Stimulated activated CD8-positive, alpha-beta memory T cell treated with anti-CD3 and anti-CD28 coated beads, Interleukin-2, amount 100 ng/mL, for 1 hour (primary cell): ENCODE measurements at places on chromosomes 12 and 14.

GRCh38 chr12:55607821-55608594 lies 28.7 kb upstream of the OR10P1 start:
- DNase-seq: no peak

- DNase-seq: no peak
Observed at GRCh38 chr12:122192441-122192840, 9.5 kb downstream of the LRRC43 start.

DNA sequence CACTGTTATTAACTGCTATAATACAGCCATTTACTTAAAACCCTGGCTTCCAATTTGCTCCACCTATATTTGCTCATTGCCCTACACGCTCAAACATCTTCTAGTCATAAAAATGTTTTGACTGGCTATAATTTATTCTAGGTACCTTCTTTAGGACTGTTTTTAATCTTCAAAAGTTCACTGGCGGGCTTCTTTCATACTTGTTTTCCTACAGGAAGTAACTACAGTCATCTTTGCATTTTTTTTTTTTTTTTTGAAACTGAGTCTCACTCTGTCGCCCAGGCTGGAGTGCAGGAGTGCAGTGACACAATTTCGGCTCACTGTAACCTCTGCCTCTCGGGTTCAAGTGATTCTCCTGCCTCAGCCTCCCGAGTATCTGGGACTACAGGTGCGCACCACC lies 32.5 kb downstream of the MPHOSPH9 start:
- no peak for DNase-seq

GRCh38 chr12:25529738-25530137 lies 23.3 kb downstream of the LMNTD1 start:
- no peak for DNase-seq

- DNase-seq: no peak
Observed at GRCh38 chr14:61213191-61213621, 67.9 kb downstream of the TMEM30B start.

GRCh38 chr14:74952697-74953484 lies 2.5 kb downstream of the PGF start:
- DNase-seq: no peak

GRCh38 chr14:75274050-75274898 lies 4.4 kb upstream of the FOS start:
- DNase-seq: no peak

GRCh38 chr12:67068204-67068731 lies 200.9 kb upstream of the CAND1 start:
- DNase-seq: no peak

- no peak for DNase-seq
Observed at GRCh38 chr14:50920482-50921230, 23.6 kb downstream of the PYGL start.

DNA sequence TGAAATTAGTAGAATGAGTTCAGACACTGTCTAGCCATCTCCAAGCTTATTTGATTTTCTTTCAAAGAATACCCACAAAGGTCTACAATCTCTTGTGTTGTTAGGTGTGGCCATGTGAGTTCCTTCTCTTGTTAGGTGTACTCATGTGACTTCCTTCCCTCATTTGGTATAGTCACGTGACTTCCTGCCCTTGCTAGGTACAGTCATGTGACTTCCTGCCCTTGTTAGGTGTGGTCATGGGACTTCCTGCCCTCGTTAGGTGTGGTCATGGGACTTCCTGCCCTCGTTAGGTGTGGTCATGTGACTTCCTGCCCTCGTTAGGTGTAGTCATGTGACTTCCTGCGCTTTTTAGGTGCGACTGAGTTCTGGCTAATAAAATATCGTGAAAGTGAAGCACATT lies 179.6 kb downstream of the TMX1 start:
- DNase-seq: peak; percentile 3

DNA sequence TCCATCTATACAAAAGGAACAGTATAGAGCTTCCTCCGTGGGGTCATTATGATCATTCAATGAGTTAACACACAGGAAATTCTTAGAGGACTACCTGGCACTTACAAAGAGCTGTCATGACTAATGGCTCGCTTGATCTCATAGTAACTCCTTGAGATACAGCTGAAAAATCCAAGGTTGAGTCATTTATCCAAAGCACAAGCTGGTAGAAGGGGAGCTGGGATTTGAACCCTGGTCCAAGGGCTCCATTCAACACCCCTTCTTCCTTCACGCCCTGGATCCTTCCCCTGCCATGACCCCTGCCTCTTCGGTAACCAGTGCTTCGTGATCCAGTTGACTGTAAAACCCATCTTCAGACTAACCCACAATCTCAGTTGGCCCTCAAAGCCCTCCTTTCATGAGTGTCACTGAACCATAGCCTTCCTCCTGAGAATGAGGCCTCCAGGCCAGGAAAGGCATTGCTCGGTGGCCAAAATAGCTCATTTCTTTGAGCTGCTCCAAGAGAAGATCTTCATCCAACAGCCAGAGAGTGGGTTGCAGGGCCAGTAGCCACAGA lies 7.8 kb downstream of the ZFP36L1 start:
- DNase-seq: no peak

GRCh38 chr14:86404425-86404824 lies 874.5 kb downstream of the FLRT2 start:
- DNase-seq: no peak

DNA sequence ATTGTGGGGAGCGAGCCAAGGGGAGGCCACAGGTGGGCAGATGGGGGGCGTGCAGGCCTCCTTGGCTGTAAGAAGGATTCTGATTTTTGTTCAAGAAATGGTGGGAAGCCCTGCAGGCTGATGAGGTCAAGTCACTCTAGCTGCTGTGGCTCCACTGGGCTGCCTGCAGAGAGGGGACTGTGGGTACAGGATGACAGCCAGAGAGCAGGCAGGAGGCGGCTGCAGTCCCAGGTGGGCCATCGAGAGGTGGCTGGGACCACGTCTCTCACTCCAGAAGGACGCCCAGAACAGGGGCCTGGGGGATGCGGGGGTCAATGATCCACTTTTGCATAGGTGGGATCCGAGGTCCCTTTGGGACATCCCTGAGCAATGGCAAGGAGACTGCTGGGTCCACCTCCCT lies 9.1 kb downstream of the NCOR2 start:
- DNase-seq: no peak

DNA sequence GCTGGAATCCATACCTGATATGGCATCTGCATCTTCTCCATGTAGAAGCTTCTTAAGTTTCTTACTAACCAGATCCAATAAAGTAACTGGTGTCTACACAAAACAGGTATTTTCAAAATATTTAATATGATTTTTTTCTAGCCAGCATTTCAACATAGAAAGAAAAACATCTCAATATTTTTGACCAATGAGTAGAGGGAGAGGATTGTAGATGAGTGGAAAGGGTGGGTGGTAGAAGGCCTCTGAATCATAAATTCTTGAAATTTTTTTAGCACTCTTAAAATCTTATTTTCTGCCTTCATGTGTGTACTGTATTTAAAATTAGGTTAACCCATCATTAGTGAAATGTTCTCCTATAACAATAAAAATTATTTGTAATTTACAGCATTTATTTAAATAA lies 18.0 kb downstream of the DEPDC4 start:
- DNase-seq: no peak

- no peak for DNase-seq
Observed at GRCh38 chr14:63394841-63395240, 76.1 kb upstream of the GPHB5 start.

GRCh38 chr12:81021834-81022233 lies 56.0 kb upstream of the ACSS3 start:
- DNase-seq: no peak

DNA sequence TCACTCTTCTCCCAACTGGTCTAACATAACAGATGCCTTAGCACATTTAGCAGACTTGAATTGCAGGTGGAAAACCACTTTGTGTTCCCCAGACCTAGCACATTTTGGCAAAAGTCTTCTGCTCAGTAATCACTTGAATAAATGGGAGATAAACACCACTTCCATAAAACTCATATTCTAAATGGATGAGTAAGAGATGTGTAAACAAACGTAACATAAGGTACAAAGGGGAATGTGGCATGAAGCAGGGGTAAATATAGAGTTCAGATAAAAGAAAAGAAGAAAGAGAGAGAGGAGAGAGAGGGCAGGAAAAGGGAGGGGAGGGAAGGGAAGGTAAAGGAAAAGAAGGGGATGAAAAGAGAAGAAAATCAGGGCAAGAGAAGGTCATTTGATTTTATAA lies 17.0 kb upstream of the KERA start:
- DNase-seq: no peak

- no peak for DNase-seq
Observed at GRCh38 chr14:87430810-87431209, 562.2 kb downstream of the GALC start.
